ENCODE measurements at places on chromosomes 7 and 10.

- DNase-seq: no peak
These were observed 275.0 kb downstream of the PTEN start for GRCh38 chr10:88138319-88138848.

- DNase-seq: no peak
These were observed 1.6 kb downstream of the CAPZA2 start for GRCh38 chr7:116863936-116864500.

- no peak for DNase-seq
These were observed 671 bp upstream of the PAPSS2 start for GRCh38 chr10:87658858-87659555.

DNA sequence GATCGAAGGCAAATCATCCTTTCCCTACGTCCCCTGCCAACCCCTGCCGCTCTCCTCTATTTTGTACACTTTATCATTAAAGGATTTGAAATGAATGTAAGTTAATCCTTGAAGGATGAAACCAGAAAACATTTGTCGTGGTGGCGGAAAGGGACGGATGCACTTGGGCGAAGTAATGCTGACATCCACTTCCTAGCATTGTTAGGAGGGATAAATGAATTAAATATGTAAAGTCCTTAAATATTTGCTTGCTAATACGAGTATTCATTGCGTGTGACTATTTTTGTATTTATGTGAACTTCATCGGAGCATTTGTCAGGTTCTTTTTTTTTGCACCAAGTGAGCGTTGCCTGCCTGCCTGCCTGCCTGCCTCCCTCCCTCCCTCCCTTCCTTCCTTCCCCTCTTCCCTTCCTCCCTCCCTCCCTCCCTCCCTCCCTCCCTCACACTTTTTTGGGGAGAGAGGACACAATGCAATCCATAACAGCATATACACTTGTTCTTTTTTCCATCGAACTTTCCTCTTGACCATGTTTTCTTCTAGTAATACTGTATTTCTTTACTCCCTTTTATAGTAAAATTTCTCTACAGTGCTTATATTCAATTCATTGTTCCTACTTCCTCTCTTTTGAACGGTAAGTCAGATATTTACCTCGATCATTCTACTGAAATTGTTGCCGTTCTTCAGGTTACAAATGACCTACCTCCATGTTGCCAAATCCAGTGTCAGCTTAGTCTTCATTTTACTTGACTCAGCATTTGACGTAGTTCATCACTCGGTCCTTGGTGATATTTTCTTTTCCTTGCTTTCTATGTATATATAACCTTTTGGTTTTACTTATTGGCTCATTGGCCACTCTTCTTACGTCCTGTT is 831 bp downstream of the CCDC7 start:
- DNase-seq: no peak
